ENCODE measurements at places on chromosomes 13 and 19.

DNA sequence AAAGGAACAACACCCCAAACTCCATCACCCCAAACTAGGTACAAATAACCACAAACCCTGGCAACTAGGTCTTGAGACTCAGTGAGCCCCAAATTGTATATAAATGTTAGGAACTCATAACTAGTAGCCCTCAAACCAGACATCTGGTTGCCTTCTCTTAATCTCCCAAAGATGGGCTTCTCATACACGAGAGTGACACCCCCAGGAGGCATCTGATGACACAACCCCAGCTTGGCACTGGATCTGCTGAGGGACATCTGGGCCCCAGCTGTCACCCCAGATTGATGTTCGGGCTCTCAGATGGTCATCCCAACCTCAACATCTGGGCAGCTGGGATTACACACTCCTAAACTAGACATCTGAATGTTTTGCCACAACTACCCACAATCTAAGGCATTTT, 14.8 kb downstream of the RABAC1 start:
- no peak for DNase-seq

GRCh38 chr13:21528616-21529015, 69.5 kb upstream of the ZDHHC20 start:
- DNase-seq, result no peak

DNA sequence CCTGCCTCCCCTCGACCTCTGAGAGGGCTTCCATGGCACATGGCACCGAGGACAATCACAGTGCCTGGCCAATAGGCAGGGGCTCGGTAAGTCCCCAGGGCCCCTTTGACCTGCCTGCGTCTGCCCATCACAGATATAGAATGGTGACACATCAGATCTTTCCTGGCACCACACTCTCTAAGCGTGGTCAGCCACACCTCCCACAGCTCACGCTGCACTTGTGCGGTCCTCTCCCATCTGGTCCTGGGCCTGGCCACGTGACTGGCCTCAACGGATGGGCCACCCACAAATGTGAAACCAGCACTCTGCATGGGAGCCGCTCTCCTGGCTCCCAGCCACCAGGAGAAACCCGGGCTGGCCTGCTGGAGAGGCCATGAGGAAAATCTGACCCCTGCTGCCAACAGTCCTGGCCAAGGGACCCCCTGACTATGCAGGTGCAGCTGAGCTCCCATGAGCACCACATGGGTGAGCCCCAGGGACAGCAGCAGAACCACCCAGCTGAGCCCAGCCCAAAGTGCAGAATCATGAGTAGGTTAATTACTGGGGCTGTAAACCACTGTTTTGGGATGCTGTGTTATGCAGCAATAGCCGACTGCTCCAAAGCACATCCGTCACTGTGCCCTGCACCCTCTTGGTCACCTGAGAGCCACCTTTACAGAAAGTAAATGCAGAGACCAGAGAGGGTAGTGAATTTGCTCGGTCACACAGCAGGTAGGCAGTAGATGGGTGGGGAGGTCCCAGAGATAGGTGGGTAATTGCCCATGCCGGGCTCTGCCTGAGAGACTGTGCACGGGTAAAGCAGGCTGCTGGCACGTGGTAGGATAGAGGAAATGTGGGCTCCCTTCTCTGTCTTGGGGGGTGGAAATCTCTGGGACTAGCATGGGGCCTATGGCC, 9.7 kb upstream of the MEF2B start:
- DNase-seq, result no peak

GRCh38 chr13:26488236-26489003, 69.1 kb upstream of the WASF3 start:
- no peak for DNase-seq

DNA sequence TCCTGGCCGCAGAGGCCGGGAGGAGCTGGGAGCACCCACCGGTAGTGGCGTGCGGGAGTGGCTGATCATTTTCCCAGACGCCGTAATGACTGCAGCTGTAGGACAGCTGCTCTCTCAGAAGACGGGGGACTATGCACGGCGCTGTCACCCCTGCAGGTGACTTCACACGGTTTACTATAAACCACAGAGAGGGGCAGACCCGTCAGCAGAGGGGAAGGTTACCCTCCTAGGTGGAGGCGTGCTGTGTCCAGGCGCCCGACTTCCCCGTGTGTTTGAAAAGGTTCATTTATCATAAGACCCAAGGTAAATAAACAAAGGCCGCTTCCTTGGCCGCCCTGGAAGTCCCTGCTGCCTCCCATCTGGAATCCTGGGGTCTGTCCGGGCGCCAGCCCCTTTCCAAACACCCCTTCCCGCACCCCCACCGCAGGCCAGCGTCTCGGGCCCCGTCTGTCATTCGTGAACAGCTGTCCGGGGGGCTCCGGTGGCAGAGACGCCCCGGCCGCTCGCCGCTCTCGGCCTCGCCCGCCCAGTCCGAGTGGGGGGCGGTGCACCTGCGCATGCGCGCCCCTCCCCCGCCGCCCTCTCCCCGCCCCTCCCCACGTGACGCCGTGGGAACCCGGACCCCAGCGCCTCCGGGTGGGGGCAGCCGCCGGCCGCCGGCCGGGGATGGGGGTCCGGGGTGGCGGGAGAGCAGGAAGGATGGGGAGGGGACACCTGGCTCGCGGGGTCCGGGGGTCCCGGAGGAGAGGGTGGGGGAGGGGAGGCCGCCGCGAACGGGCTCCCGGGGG, 915 bp downstream of the SHC2 start:
- DNase-seq, result no peak

GRCh38 chr13:45548281-45548680, 67.3 kb downstream of the ERICH6B start:
- DNase-seq, result no peak

DNA sequence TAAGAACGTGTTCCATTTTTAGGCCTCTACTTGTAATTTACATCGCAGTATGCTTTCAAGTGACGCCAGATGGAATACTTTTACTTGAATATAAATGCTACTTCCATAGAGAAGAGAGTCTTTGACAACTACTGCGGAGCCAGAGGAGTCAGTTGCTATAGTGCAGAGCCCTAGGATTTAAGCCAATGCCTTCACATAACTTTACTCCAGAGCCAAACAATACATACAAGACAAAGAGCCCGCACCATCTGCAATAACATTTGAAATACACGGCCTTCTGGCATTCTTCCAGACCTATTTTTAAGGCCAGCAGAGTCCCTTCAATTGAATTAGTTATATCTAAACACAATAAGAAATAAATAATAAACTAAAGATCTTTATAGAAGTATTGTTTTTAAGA, 59.4 kb downstream of the XPO4 start:
- DNase-seq, result no peak

DNA sequence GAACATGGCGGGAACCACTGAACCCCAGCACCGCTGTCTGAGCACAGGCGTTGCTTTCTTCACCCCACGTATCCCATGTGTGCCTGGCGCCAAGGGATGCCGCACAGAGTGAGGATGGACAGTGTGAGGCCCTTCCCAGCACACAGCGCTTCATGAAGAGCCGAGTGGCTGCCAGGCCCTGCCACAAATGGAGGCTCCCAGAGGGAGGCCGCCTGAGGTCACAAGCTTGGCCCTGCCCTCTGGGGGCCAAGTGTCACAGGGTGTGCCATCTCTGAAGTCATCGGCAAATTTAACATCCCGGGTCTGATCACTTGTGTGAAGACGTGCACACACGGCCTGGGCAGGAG, 24.4 kb downstream of the MPND start:
- no peak for DNase-seq

Measured in thymus (tissue), 14 donors.